Activated CD8-positive, alpha-beta T cell treated with anti-CD3 and anti-CD28 coated beads for 36 hours (primary cell): ENCODE measurements at places on chromosomes 5 and 9.

DNA sequence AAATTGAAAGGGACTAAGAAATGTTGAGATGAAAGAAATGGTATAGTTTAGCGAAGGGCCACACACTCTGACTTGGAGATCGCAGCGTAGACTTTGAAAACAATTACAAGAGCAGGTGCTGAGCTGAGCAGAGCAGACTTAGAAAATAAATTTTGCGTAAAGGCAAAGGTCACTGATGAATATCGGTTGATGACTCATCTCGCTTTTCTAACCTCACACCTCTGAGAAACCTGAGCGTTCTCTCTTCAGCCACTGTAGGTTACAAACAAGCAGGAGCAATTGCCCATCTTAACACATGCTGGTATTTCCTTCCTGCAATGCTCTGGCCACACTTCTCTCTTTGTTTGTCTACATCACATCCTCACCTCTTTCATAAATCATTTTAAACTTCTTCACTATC lies 190.6 kb upstream of the C9orf72 start:
- DNase-seq = no peak

DNA sequence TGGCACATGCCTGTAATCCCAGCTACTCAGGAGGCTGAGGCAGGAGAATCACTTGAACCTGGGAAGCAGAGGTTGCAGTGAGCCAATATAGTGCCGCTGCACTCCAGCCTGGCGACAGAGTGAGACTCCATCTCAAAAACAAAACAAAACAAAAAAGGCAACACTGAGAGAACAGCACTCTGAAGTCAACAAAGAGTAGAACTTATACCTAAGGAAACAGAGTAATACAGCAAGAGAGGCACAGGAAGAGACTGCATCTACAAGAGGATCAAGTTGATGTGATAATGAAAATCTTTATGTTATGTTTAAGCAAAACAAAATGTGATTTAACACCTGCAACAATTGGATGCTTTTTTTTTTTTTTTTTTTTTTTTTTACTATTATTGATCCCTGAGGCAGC lies 33.1 kb downstream of the FYB1 start:
- DNase-seq = no peak

- DNase-seq = no peak
These were observed 16.9 kb downstream of the HMGXB3 start for GRCh38 chr5:150017226-150018005.

- DNase-seq = no peak
These were observed 188.4 kb downstream of the ACER2 start for GRCh38 chr9:19597176-19597575.

DNA sequence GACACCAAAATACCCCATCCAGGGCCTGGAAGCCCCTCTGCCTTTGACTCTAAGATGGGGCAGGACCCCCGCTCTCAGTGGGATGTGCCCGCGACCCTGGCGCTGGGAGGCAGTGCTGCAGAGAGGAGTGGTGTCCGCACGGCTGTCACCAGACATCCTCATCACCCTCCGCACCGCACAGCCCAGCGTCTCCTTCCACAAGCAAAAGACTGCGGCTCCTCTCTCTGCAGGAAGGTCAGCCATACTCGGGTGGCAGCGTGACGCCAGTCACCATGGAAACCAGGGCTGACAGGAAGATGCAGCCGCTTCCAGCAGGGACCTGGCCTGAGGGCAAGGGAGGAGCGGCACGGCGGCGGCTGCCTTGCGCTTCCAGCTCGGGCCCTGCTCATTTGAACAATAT lies 17.1 kb upstream of the SLC6A3 start:
- DNase-seq = no peak

DNA sequence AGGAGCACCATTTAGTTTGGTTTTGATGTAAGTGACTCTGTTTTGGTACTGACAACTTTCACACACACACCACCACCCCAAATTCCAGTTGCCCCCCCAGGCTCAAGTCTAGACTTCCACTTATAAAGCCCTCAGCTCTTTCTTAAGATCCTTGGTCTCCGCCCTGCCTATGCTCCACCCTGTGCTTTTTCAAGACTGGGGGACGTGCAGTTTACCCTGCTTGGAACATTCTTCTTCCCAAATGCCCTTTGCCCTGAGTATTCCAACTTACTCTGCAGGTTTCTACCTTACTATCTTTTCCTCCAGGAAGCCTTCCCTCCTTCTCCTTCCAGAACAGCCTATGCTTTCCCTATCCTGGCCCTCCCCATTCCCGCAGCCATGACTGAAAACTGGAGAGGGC lies 1.5 kb upstream of the TRIM14 start:
- DNase-seq = no peak

GRCh38 chr5:173385832-173386360 lies 57.7 kb upstream of the STC2 start:
- DNase-seq = no peak

DNA sequence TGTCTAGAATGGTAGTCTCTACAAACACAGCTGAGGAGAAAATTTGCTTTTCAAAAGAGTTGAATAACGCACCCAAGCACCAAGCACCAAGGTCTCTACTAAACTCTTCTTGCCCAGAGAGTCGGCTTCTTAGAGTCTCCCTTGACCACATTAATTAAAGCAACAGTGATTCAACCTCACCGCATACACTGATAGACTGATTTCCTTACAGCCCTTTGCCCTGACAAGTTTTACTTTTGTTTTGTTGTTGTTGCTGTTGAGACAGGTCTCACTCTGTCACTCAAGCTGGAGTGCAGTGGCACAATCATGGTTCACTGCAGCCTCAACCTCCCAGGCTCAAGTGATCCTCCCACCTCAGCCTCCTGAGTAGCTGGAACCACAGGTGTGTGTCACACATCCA lies 1035.7 kb upstream of the DMAC1 start:
- DNase-seq = no peak

GRCh38 chr5:158393457-158393856 lies 534.5 kb upstream of the CLINT1 start:
- no peak for DNase-seq

- DNase-seq = no peak
These were observed 114.4 kb upstream of the FBXL7 start for GRCh38 chr5:15385553-15385952.

GRCh38 chr5:76601470-76601869 lies 21.7 kb downstream of the F2RL2 start:
- peak; percentile 30 for DNase-seq

DNA sequence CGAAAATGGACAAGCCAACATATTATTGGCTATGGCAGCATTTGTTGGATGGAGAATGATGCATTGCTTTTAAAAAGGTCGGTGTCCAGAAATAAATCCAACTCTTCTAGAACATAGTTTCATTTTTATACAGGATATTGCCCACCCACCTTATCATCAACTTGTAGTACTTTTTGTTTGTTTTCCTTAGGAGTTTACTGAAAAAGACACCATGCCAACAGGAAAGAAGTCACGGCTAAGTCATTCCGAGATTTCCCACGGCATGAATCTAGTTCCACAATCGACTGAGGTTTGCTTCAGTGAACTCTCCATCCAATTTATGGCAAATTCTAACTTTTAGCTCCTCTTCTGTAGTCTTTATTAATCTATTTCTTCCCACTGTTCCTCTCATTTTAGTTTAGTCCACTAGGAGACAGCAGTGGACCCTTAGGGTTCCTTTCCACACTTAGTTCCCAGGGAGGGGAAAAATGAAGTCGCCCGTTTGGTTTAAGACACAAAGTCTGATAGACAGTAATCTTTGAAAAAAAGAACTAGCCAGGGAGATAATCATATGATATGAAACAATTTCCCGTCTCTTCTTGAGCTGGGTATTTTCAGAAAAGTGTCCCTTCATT lies 237.5 kb downstream of the AP3B1 start:
- DNase-seq = no peak

DNA sequence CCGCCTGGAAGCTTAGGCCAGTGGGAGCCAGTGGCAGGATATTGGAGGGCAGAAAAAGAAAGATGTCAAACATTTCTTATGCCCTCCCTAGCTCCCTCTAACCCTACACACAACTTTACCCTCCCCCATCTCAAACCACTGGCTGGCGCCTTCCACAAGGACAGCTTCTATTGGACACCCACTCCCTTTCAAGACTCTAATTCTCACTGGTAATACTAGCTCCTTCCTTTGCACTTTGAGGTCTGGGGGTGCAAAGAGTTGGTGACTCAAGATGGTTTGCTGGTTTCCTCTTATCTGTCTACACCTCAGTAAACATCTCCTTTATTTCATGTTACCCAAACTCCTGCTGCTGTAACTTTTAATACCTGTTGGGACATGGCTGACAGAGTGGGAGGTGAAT lies 11.6 kb upstream of the ITGA1 start:
- DNase-seq = peak; percentile 67

DNA sequence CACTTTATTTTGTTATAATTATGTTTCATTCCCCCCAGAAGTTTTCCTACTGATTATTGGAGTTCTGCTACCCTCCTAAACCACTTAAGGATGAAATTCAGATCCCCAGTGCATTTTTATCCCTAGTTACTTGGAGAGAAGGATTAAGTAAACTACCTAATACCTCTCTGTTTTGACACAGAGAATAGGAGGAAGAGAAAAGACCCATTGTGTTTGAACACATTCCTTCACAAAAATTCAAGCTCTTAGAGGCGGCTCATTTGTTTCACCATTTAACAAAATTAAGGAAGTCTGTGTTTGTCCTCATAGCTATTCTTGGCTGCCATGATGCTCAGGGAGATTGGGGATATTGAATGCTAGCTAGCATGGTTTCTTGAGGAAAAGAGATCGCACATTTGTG lies 492.6 kb downstream of the EBF1 start:
- DNase-seq = no peak

GRCh38 chr5:40278881-40279280 lies 400.8 kb upstream of the PTGER4 start:
- no peak for DNase-seq

GRCh38 chr5:150112201-150113046 lies 26.1 kb upstream of the CSF1R start:
- no peak for DNase-seq

- DNase-seq = no peak
These were observed 10.9 kb downstream of the RGMB start for GRCh38 chr5:98784411-98784810.

DNA sequence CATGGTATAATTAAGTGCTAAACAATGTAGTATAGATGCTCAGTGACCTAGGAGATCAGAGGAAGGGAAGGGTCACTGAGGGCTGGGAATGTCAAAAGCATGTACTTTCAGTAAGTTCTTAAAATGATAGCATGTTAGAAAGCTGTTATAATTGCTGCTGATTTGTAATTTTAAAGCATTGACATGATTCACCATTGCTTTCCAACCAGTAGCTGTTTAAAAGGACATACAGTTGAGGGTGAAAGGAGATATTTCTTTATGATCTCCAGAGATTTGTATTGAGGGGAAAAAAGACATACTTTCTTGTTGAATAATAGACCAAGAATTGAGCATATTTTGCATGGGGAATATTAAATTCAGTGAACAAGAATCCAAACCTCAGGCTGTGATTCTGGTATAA lies 1.2 kb upstream of the SLC1A3 start:
- DNase-seq = no peak

DNA sequence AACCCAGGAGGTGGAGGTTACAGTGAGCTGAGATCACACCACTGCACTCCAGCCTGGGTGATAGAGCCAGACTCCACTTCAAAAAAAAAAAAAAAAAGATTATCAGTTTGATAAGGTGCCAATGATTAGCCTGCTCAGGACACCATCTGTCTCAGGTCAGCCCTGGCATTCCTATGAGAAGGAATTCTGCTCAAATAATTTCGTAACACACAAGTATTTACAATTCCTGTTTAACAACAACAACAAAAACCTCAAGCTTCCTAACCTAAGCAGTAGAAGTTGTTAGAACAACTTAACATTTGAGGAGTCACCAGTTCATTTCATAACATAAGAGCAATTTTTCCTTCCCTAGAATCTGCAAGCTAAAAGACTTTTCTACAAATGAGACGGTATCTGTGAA lies 85.0 kb downstream of the LHFPL2 start:
- no peak for DNase-seq

DNA sequence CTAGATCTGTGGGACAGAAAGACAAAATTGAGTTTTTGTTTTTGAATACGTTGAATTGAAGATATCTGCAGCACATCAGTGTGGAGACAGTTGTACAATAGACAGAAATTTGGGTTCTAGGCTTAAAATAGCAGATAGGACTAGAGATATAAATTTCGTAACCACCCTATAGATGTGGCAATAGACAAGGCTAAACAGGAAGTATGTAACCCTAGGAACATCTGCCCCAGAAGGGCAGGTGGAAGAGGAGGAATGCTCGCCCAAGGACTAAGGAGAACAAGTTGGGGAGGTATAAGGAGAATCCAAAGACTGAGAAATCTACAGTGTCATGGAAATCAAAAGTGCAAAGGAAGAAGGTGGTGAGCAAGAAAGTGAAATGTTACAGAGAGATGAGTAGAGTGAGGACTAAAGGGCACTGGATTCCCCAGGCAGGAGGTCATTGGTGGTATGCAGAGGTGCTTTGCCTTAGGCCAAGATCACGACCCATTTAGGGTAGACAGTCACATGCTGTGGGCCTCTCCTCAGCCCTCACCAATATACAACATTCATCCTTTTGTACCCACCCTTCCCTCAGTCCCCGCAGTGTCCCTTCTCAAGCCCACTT lies 109.1 kb upstream of the ELL2 start:
- no peak for DNase-seq

GRCh38 chr5:57209316-57210040 lies 35.6 kb downstream of the GPBP1 start:
- DNase-seq = no peak

DNA sequence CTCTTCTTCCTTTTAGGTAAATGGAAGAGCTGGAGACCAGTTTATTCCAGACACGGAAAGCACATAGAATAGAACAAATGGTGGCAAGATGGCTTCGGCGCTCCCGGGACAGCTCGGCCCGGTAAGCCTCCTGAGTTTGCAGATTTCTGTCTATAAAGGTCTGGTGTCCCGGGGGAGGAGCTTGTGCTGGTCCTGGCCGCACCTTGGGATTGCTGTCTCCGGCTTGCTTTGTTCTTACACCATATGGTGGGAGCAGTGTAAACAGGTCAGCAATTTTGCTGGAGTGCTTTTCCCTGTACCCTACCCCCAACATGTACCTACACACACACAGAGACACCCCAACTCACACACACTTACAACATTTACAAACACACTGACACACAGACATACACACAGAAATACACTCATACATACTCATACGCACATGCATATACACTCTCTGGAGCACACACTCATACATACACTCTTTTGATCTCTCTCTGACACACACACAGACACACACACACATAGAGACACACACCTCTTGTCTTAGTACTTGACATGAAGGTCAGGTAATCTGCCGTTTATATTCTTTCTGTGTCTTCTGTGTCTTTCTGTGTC lies 42.0 kb downstream of the FRMPD1 start:
- no peak for DNase-seq

GRCh38 chr9:101578378-101578777 lies 16.4 kb downstream of the PPP3R2 start:
- no peak for DNase-seq

GRCh38 chr9:122125158-122125508 lies 32.0 kb upstream of the TTLL11 start:
- peak; percentile 84 for DNase-seq

DNA sequence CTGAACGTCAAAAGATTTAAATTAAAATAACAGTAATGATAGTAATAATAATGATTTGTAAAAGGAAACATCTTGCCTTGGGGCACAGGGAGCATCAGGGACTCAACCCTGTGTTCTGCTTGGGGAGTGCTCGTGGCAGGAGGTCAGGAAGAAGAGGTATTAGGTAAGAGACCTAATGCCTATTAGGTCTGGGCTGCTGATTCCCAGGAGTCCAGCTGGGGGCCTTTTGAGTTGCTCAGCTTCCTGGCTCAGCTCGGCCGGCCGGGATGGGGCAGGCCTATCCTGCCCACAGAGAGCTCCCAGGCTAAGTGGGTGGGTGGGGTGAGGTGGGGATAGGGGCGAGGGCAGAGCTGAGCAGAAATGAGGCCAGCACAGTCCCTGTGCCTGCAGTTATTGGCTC lies 17.5 kb downstream of the LMX1B start:
- no peak for DNase-seq

GRCh38 chr9:19451240-19452087 lies 42.7 kb downstream of the ACER2 start:
- no peak for DNase-seq
